Activated CD4-positive, CD25-positive, alpha-beta regulatory T cell treated with anti-CD3 and anti-CD28 coated beads, Interleukin-2, amount 50 U/mL, for 16 hours (primary cell): ENCODE measurements at places on chromosomes 5 and 9.

- DNase-seq = no peak
These were observed 16.6 kb upstream of the KIF12 start for GRCh38 chr9:114115654-114116125.

DNA sequence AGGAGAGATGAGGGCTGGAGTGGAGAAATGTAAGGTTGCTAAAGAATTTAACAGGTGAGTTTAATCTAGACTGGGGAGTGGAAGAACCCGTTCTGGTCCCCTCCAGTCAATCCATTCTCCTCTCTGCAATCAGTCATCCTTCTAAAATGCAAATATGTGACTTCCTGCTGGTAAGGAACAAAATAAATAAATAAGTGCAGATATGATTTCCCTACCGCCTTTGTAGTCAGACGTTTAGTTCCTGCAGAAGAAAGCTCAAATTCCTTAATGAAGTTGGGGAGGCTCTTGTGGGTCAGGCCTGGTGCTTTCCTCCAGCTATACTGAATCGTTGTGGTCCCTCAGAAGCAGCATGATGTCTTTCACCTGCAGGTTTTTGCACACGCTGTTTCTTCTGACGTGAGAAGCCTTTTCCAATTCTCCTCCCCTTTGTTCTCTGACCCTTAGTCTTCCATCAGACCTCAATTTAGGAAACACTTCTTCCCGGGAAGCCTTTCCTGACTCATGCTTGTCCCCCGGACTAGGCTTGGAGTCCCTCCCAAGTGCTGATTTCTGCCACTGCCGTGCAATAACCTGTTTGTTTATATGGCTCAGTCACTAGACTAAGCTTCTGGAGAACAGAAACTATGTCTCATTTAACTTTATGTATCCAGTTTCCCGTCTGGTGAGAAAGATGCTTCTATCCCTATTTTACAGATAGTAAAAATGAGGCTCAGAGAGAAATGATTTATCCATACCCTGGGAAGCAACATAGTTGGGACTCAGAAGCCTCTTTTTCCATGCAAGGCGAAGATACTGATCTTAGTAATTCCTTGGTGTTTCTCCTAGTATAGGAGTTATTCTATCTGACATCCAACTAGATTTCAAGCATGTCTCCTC is 1.3 kb downstream of the ATP6V1G1 start:
- no peak for DNase-seq

GRCh38 chr5:37724395-37725125 is 115.3 kb downstream of the GDNF start:
- no peak for DNase-seq

DNA sequence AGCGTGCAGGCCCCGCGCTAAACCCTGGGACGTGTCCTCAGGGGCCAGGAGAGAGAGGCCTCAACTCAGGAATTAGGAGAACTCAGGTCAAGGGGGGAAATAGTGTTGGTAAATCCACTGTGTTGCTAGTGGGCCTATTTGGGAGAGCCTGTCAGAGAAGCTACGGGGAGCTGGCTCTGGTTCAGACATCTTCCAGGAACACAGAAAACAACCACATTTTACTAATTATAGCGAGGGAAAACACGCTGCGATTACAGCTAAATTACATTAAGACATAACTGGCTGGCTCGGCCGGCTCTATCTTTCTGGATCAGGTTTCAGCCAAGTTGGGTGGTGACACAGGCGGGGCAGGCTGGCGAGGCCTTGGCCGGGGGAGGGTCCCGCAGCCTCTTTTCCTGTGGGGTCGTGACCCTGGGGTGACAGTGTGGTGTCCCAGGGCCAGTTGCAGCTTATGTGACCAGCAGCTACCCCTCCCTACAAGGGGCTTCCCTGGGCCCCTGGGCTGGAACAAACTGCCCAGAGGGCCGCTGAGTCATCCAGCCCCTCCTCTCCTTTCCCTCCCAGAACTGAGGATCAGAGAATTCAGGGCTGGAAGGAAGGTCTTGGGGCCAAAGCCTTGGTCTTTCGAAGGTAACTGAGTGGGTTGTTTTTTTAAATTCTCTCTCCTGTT is 75.1 kb downstream of the FGF18 start:
- no peak for DNase-seq

GRCh38 chr5:10543585-10544040 is 20.3 kb upstream of the ANKRD33B start:
- no peak for DNase-seq

GRCh38 chr9:1233568-1233967 is 183.4 kb downstream of the DMRT2 start:
- no peak for DNase-seq

DNA sequence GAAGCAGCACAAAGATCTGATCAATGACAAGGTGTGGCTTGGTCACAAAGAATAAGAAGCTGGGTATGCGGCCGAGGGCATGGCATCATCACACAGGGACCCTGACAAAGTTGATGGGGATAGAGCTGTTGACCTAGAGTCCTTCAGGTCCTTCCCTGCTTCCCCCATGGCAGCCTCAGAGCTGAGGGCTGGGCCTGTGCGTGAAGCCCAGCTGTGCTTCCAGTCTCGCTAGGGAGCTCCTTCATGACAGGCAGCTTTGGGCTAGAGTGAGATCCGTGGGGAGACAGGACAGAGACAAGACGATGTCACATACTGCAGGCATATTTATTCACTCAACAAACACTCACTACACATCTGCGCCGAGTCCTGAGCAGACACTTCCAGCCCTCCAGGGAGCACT is 56.4 kb upstream of the NEURL1B start:
- no peak for DNase-seq

GRCh38 chr9:18195223-18195622 is 278.7 kb upstream of the ADAMTSL1 start:
- DNase-seq = no peak

- DNase-seq = no peak
These were observed 14.1 kb downstream of the TRIM7 start for GRCh38 chr5:181190711-181191525.

DNA sequence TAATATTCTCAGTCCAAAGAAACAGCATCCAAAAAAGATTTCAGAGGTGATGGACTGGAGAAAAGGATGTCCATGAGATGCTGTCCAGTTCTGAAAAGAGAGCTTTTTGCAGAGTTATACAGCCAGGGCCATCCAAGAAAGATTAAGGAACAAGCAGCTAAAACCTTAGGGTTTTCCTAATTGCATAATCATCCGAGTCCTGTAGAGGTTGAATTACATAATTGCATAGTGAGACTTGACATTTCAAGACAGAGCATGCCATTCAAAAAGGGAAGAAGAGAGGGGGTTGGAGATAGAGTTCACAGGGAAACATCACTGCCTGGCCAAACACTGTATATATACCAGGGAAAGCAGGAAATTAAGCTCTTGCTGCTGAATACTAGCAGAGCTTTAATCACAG is 1729.2 kb upstream of the WWC1 start:
- no peak for DNase-seq

- DNase-seq = no peak
These were observed 95.8 kb upstream of the SPATA31C2 start for GRCh38 chr9:88234114-88234513.
